ENCODE measurements at places on chromosomes 7 and 10.

DNA sequence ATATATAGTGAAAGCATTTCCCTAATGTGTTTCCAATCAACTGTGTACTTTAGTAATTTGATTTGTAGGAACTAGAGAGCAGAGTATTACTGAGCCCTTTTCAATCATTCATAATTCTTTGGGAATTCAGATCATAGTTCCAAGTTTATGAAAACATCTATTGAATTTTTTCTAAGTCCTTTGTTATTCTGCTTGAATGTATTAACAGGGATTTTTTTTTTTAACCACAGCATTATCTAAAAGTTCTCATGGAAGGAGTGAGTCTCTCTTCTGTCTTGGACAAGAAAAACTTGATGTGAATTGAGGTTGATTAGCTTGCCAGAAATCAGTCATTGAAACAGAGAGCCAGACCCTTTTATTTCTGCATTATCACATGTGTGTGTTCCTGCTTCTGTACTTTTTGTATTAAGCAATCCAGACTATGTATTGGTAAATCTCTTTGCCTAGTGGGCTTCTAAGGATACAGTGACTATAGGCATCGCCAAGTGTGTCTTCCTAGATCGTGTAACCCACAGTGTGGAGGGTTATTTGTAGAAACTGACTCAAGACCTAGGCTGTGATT, 59.9 kb downstream of the BMPER start:
- DNase-seq: peak; percentile 91

GRCh38 chr7:142511374-142511773, 237.9 kb upstream of the PRSS1 start:
- no peak for DNase-seq

DNA sequence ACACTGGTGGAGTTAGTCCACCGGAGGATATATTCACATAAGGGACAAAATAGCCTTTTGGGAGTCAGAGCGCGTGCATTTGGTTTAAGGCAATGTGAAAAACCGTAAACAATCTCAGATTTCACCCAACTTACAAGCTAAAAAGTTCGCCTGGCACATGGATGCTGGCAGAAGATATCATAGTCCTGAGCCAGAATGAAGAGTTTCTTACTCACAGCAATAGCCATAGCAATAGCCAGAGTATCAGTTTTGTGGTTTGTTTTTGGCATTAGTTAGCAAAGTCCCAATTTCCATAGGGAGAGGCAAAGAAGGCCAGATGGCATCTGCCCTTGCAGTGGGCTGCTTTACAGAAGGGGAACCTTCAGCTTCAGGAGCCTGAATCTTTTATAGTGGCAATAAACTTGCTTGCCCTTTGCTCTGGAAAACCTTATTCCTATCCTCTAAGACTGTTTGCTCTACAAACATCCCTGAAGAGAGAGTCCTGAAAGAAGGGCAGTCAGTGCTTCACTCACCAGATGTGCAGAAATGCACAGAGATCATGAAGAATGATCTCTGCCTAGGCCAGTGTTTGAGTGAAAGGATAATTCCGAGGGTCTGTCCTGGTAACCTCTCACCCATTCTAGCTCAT, 28.7 kb upstream of the RSBN1L start:
- no peak for DNase-seq

- no peak for DNase-seq
These were observed 203.0 kb downstream of the TNS3 start for GRCh38 chr7:47378728-47379395.

- no peak for DNase-seq
These were observed 30.7 kb upstream of the HYCC1 start for GRCh38 chr7:23044581-23044980.

DNA sequence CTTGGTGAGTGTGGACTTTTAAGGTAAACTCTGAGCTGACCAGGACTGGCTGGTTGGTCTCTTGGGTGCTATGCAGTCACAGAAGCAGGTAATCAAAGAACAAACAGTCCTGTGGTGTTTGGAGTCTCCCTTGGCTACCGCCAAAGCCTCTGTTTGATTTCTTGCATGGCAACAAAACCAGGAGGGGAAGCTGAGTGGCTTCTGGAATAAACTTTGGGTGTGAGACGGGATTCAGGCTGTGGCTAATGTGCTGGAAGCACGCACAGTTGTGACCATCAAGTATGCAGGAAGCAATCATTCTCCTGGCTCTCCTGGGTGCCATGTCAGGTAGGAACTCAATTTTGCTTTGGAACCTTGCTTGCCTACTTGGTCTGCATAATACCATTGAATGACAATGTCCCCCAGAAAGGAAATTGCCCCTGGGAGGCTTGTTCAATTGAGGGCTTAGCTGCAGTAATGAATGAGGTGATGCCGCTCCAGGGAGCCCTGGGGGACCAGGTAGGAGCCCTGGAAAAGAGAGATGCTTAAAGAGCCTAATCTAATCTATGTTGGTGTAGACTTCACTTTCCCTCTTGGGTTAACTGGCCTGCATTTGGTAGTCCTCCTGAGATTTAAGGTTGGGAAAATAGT, at the start of gene CDHR3:
CDHR3 (plus strand) TSS at position 227 of the 630 bp plus-strand sequence; CDS start at position 282, 55 bp downstream.
- DNase-seq: no peak

DNA sequence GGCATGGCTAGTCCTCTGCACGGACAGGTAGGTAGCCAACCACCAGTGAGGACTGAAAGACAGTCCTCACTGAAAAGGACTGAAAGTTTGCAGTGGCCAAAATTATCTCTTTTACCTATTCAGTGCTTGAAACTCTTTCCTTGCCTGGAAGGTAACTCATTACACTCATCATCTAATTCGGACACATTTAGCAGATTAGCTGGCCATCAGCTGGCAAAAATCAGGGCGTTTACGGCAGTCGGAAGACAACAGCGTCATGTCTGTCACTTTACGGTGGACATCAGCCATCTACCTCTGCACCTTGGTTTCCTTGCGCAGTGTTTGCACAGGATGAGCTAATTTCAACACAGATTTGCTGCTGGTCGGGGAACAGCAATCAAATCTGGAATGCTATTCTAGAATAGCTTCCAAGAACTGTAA, 740 bp downstream of the ANXA7 start:
- DNase-seq: peak; percentile 57
